HEK293T (cell line): ENCODE measurements at places on chromosomes 2 and 18.
A peak's percentile ranks its signal among the peaks of the same experiment; 100 is the strongest.

- peak; percentile 54 for DNase-seq
These were observed 47.5 kb downstream of the ZFP36L2 start for GRCh38 chr2:43178602-43179542.

DNA sequence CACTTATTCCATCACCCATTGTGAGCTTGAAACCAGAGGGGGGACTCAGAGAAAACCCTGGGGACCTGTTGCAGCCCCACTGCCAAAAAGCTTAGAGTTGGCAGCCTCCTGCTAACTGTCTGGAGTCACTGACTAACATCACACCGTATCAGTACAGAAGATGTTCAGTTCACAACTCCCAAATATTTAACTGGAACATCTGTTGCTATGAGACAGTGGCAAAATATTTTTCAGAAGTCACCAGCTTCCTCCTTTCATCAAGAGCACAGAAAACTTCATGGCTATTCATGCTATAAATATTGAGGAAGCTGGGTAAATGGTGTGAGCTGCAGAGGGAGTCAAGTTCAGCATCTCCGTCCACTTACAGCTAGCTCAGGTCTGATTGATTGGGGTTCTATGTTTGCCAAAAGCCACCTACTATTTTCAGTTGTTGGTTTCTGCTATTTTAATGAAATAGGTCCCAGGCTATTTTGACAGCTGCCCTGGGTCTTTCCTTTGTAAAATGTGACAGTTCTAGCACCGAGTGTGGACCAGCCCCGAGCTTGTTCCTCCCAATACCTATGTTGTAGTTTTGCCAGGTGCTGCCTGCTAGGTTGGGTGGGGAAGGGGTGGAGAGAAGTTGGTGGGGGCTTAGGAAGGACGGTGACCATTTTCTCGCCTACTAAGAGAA is 9.8 kb downstream of the TUBB6 start:
- no peak for DNase-seq

DNA sequence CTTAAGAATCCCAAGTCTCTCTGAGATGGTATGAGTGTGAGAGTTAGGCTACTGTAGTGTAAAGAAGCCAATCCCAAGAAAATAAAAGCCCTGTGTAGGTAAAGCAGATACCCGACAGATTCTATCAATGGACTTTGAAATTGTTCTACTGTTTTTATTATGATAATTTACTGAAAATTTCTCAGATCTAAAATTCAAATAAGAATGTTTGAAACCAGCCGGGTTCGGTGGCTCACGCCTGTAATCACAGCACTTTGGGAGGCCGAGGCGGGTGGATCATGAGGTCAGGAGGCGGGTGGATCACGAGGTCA is 208.3 kb upstream of the SPRED2 start:
- DNase-seq, result no peak

- no peak for DNase-seq
These were observed 78.4 kb downstream of the LIMS1 start for GRCh38 chr2:108612514-108613183.

GRCh38 chr2:102592601-102593000 is 26.8 kb upstream of the SLC9A2 start:
- DNase-seq, result peak; percentile 12

DNA sequence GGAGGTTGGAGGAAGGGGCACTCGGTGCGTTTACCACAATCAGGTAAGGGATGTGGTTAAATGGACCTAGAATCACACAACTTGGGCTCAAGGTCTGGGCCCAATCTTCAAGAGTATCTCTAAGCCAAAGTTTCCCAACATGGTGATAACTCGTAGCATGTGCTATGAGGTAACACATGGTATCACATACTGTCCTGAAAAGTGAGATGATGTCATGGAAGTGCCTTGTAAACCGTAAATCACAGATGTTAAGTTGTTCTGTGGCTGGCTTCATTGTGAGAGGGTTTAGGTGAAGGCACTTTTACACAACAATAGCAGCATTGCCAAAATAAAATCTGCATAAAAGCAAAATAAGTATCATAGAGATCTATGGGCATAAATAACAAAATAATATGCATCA is 551.8 kb downstream of the PLCL1 start:
- DNase-seq, result no peak

DNA sequence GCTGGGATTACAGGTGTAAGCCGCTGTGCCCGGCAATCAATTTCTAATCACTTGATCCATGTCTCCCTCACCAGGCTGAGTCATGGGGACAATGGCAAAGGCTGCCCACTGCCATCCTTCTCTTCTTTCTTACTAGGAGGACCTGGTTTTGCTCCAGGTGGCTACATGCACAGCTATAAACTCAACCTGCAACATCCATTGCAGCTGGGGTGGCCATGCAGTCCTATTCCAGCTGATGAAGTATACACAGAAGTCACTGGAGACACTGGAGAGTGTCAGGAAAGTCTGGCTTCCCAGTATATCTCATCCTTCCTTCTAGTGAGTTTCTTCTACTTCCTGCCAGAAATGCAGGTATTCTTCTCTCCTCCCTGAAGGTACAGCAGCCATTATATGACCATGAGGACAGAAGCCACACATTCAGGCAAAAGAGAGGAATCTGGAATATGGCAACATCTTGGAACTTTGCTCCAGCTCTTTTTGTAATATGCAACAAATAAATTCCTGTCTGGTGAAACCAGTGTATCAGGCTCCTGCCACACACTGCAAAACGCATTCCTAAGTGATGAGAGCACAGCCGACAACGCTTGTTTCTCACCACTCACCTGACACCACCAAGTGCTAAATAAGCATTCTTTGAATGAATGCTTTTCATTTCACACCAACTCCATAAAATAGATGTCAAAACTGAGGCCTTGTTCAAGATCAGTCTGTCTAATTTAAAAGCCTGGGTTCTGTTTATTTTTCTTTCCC is 32.3 kb downstream of the SCTR start:
- peak; percentile 17 for DNase-seq

DNA sequence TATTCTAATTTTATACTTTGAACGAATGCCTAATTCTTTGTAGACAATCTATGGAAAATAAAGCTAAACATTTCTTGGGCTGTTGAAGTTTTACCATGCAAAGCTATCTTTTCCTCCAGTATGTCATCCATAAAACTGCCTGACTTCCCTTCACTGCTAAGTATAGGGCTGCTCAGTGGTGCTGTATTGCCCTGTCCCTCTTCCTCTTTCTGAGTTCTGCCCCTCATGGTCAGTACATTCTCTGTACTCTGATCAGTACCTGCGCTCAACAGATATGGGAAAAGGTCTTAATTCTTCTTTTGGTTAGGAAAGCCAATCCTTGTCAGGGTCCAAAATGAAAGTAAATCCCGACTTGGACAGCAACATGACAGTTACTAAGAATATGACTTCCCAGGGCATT is 321.9 kb downstream of the RAD51AP2 start:
- DNase-seq, result no peak

DNA sequence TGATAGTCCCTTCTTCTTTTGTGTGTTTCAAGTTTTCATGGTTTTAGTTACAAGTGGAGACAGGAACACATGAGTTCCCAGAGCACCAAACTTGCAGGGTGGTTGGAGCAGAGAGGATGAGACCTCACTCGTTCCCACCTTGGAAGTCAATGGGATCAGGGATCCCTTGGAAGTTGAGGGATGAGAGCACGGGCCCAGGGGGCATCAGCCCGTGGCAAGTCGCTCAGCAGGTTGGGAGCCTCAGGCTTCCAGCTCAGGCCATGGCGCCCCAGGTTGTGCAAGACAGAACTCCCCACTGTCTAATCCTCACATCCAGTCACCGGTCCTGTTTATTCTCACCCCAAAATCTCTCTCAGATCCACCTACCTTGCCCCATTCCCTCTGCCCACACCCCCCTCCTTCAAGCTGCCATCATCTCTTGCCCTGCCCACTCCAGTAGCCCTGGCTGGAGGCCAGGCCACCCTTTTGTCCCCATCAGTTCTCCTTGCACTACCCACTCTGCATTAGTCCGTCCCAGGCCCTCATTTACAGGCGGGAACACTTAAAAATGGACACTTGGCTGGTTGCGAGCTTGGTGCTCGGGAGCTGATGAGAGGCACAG is 37.6 kb upstream of the FOSL2 start:
- no peak for DNase-seq

GRCh38 chr18:61731178-61731577 is 161.6 kb downstream of the RNF152 start:
- DNase-seq, result no peak

GRCh38 chr2:63788071-63788470 is 53.6 kb upstream of the UGP2 start:
- DNase-seq, result no peak

DNA sequence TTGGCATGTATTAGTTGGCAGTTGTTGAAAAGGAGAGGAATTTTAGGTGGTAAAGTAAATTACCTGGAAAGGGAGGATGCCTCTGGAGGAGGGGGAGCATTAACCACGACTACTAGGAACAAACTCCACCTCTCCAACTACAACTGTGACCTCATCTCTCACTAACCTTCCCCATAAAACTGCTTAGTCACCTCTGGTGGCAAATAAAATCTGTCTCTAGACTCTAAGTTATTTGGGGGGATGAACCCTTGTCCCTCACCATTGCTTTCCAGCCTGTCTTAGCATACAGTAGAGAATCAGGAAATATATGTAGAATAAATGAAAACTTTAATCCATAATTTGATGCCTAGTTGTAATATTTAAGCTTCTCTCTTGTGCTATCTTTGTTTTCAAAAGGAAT is 27.6 kb upstream of the MYO1B start:
- peak; percentile 28 for DNase-seq

DNA sequence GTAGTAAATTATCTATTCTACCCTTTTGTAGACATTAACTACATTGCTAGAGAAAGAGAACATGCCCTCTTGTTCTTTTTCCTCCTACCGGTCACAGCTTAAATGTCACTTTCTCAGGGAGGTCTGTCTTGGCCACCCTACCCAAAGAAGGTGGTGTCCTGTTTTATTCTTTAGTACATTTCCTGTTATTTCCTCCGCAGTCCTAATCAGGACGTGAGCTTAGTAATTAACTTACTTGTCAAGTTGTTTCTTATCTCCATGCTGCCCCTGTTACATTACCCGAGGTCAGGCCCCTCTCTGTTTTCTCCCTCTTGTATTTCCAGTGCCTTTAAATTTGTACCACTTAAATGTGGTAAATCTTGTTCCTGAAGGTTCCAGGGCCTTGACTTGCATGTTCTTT is 73.7 kb upstream of the RMDN2 start:
- no peak for DNase-seq

GRCh38 chr18:52554180-52554579 is 214.2 kb downstream of the DCC start:
- DNase-seq, result no peak

DNA sequence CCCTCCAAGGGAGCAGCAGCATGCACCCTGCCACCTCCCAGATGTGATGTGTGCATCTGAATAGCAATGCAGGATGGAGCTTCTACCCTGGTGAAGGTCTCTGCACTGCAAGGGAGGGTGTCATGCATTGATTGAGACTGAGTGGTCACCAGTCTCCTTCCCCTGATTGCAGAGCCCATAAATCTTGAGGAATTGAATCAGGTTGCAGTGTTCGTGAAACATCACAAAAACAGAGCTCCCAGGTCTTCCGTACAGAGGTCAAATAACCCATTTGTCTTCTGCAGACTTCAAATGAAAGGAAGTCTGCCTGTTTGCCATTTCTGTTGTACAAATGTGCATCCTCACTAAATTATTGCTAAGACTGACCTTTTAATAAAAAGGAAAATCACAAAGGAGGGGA is 136.8 kb downstream of the WDSUB1 start:
- no peak for DNase-seq

- no peak for DNase-seq
These were observed 161.6 kb upstream of the ALKAL2 start for GRCh38 chr2:449246-450067.

DNA sequence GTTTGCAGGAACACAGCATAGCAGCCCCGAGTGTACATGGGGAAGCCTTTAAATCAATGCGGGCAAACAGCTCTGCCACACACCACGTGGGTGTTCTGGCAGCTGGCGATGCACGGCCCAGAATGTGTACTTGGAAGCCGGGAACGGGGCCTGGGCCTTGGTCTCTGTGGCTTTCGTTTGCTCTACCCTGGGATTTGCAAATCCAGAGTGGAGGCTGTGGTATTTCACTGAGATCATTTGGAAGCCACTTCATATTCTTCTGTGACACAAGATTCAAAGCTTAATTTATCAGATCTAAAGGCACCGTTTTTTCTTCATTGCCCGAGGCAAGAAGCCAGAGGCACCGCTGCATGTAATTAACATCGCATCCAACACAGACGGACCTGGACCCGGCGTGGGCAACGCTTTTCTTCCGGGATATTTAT is 246.3 kb upstream of the MYT1L start:
- no peak for DNase-seq

DNA sequence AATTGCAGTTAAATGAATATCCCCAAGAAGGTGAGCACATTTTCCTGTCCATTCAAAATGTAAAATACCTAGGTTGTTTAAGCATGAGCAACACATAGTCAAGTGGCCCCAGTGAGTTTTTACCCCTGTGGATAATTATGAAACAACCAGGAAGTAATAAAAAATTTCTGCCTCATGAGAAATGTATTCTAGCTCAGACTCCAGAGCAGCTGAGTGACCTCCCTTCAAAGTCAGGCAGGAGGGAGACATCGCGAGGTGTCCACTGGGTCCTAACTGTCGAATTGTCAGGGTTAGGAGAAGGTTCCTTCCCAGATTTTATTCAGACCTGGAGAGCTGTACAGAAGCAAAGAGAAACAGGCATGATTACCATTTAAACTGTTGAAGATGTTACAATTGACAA is 416.6 kb upstream of the SMIM21 start:
- DNase-seq, result no peak
